CD8-positive, alpha-beta T cell (primary cell): ENCODE measurements at places on chromosomes 7 and 10.

GRCh38 chr7:98240961-98241673, 10.9 kb downstream of the TECPR1 start:
- DNase-seq: peak; percentile 39

DNA sequence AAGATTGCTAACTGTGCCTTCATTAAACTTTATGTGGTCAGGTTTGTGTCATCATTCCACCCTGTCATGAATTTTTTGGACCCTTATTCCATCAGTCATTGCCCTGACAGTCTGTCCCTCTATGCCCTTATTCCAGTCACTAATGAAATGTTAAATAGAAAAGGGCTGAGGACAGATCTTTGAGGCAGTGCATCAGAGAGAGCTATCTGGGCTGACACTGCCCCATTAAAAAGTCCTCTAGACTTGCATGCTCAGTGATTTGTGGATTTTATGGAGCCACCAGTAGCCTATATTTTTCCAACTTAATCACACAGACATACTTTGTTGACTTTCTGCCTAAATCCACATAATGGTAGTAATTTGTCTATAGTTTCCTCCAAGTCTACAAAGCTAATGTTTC, 264.7 kb upstream of the YAE1 start:
- DNase-seq: no peak

- no peak for DNase-seq
These were observed 350.3 kb upstream of the TEX47 start for GRCh38 chr7:89145801-89146200.

- no peak for DNase-seq
These were observed 8.4 kb downstream of the LAMB1 start for GRCh38 chr7:107994421-107995030.

DNA sequence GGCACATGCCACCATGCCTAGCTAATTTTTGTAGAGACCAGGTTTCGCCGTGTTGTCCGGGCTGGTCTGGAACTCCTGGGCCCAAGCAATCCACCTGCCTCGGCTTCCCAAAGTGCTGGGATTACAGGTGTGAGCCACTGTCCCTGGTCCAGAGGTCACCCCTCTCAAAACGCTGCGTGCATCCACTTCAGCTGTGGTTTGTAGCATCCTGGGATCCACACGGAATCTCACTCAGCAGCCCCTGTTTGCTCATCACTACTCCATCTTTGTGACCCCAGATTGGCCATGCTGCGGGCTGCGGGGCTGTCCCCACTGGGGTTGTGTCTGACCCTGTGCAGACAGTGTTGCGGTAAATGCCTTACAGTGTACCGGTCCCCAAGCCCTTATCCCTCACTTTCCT, 3.5 kb downstream of the INPP5A start:
- DNase-seq: no peak

DNA sequence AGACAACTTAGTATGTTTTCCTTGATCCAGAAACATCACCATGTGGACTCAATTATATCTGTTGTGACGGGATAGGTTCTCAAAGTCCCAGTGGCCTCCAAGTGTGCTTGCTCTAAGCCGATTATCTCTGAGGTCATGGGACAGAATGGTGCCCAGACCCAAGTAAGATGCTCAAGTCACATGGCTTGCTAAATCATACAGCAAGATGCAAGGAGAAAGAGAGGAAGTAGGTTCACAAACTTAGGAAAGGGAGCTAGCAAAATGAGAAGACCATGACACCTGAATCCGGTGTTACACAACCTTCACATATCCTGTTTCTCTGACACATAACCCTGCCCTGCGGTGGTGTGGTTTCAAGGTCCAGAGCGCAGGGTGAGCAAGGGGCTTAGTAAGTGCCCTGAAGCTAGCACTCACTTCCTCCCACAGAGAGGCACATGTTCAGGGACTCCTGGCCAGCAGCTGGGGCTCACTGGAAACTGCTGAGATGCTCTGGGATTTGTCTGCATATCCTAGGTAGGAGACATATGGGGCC, 590.9 kb upstream of the ANKRD30A start:
- DNase-seq: no peak
